Cerebellum (tissue), 4 donors: ENCODE measurements at places on chromosomes 2 and 18. TPM values are rescaled to one million over a fixed set of nuclear protein-coding genes. Genes with fewer than 3 reads are reported as not detected.

The FBLN7 gene
- 5.3 TPM for total RNA-seq

GRCh38 chr2:120699292-120699691, 36.4 kb upstream of the GLI2 start:
- DNase-seq = no peak

GRCh38 chr2:100647709-100648108, 84.9 kb downstream of the PDCL3 start:
- no peak for DNase-seq

DNA sequence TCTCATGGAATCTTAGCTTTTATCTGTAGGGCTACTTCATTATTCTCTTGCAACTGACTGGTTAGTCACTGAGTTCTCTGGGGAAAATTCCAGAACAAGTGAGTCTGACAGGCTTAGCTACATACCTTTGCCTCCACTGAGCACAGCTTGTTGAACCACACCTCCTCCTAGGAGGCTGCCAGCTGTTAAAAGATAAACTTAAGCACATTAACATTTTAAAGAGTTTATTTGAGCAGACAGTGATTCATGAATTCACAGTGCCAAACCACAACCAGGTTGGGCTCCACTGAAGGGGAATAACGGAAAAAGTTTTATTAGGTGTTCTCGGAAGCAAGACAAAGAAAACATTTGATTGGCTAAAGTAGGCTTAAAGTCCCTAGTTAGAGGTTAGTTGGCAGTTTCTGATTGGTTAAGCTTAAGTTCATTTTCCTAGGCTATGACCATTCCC, 12.5 kb upstream of the SLC38A11 start:
- no peak for DNase-seq

DNA sequence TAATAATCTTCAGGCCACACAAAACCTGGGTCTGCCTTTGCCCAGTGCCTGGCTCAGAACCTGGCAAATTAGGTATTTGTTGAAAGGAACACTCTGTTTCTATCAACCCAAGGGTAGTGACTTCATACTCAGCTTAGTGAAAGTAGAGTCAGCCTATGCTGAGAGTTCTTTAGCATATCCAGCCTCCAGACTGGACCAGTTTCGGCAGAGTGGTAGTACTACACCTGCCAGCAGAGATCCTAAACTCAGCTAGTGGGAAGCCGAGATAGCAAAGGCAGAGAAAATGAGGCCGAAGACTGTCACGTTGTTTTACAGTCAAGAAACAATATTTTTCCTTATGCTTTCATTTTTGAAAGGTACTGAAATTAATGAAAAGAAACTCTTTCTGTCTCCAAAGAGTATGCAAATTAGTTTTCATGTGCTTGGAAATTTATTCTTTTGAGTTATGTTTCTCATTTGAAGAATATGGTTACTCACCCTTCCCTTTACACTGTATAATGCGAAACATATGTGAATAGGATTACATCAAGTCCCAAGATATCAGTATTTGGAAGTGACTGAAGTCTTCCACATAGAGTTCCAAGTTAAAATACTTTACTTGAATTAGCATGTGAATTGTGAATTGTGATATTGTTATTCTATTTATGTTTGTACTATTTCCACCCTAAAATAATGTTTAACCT, 52.2 kb upstream of the UGP2 start:
- no peak for DNase-seq

The NAT8 gene
- not detected for total RNA-seq

GRCh38 chr2:186713691-186714090, 19.8 kb downstream of the FAM171B start:
- DNase-seq = no peak

GRCh38 chr2:181999911-182000310, 14.3 kb downstream of the PPP1R1C start:
- DNase-seq = no peak

The SLC35F6 gene
- total RNA-seq = 18.3 TPM

The HRH4 gene
- total RNA-seq = 0.18 TPM

The AFF3 gene
- total RNA-seq = 69.8 TPM

DNA sequence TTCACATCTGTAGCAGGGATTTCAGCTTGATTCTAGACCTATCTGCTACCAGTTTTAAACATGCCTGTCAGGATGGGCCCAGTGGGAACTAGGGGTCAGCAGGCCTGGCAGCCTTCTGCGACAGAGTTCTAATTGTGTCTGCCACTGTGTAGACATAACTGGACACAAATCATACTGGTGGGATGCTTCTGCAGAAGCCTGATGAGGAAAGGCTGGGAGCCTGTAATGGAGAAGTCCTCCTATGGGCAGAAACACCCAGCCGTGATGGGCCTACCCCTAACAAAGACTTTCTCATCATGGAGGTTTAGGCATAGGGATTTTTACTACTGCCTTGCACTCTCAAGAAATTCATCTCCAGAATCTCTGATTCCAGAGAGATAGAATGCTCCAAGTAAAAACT, 166.9 kb downstream of the PDE11A start:
- no peak for DNase-seq
